ENCODE measurements at places on chromosomes 7 and 10.
A peak's percentile ranks its signal among the peaks of the same experiment; 100 is the strongest.

- no peak for DNase-seq
These were observed 151.1 kb upstream of the SHH start for GRCh38 chr7:155963356-155963755.

GRCh38 chr7:155466814-155467733 is 9.1 kb downstream of the EN2 start:
- DNase-seq, result no peak

GRCh38 chr7:17660116-17660515 is 280.2 kb downstream of the SNX13 start:
- no peak for DNase-seq

- DNase-seq, result no peak
These were observed 215.2 kb upstream of the MKLN1 start for GRCh38 chr7:131112431-131112830.

- DNase-seq, result no peak
These were observed 93.5 kb downstream of the PCGF5 start for GRCh38 chr10:91313796-91314485.

GRCh38 chr7:12690041-12690878 is 2.8 kb downstream of the ARL4A start:
- no peak for DNase-seq

GRCh38 chr7:88480271-88480670 is 173.6 kb upstream of the STEAP4 start:
- DNase-seq, result no peak

- no peak for DNase-seq
These were observed 14.5 kb downstream of the ZCCHC24 start for GRCh38 chr10:79430936-79431335.

GRCh38 chr7:18163091-18163490 is 135.4 kb upstream of the PRPS1L1 start:
- DNase-seq, result no peak

DNA sequence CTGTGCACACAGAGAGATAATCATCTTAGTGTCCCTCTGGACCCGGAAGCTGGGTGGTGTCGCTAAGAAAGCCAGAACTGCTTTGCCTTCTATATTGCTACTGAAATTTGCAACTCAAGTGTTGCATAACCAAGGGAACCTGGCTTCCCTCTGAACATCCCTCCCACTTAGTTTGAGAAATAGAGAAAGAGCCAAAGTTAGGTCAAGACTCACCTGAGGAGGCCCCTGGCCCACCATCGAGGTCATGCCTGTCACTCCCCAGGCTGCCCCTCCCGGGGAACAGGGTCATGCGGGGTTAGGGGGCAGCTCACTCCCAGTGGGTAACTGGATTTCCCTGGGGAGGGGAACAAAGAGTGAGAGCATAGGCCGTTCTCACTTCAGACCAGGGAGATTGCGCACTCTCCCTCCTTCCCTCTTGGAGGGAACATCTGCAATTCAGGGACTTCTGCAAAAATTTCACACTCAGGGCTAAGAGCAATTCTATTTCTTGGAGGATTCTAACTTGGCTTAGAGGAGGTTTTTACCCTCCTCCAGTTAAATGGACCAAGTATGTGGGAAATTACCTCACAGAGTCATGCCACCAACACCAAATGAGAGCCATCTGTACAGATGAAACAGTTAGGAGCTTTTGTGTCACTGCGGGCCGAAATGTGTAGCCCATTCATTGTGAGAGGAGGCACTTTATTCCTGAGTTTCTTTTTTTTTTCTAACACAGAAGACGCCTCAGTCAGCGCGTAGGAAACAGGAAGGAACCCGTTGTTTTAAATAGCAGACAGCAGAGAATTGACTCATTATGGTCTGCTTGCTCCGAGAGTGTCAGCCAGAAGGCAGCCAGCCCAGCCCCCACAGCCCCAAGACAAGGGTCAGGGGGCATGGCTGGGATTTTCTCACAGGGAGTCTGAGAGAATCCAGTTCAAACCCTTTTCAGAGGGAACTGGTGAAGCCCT is 221.3 kb downstream of the ARHGAP12 start:
- DNase-seq, result peak; percentile 76

- DNase-seq, result no peak
These were observed 74.9 kb downstream of the KCNMA1 start for GRCh38 chr10:77562742-77563141.

DNA sequence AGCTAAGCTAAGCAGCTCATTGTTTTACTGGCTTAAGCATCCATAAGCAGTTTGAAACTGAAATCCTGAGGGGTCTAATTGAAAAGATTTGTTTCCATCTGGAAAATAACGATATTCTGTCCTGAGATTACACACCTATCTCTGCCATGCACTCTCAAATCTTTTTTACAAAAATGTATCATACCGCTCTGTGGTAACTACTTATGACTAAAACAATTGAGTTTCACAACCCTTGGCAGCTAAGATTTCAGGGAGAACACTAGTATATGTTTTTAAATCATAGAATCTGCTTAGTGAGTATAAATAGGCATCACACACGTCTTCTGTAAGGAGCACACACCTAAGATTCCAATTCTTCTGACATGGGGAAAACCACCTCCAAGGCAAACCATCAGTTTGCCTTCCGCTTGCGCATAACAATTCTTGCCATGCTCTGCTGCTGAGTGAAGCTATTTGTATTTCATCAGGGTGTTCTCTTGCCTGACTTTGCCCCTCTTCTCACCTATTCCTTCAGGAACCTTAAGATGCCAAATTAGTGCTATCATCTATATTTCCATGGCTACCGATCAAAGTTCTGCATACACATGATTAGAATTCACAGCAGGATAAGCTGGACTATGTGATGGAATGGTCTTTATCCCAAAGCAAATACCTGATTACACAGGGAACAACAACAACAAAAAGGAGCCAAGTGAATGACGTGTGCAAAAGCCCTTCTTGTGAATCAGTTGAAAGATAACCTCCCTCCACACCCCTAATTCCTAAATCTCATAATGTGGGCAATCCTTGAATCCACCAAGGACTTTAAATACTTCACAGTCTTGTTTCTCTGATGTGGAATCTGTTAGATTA is 40.9 kb downstream of the PRPF18 start:
- DNase-seq, result no peak

GRCh38 chr7:41688012-41688625 is 14.8 kb downstream of the INHBA start:
- no peak for DNase-seq

DNA sequence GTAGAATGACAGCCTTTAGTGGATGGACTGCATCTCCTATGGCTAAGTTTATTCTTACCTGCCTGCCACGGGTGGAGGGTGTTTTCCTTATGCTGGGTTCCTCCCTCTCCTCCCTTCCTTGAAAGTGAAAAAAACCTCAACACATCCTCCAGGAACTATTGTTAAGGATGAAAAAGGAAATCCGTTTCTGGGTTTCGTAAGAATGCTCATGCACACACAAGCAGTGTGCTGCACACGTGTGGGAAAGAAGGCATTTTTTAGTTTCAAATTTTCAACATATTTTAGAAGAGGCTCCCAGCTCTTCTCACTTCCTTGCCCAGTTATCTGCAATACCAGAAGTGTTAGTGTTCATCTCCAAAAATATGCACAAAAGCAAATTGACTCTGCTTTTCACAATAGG is 90.6 kb downstream of the FAM171A1 start:
- DNase-seq, result no peak

DNA sequence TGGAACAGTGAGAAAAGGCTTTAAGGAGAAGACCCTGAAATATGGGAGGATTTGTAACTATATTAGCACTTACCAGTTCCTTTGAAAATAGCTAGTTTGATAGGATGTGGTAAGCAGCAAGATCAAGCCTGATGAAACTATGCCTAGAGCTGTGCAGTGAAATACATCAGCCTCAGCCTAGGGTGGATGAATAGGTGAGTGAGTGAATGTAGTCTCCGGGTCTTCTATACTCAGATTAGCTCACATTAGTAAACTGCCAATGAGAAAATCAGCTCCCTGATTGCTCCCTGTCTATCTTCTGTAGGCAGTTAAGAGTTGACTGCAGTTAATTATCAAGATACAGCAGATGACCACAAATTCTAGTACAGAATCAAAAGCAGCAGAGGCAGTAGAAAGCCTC is 89.6 kb downstream of the ELAPOR2 start:
- no peak for DNase-seq

GRCh38 chr7:30992414-30992813 is 28.7 kb downstream of the GHRHR start:
- no peak for DNase-seq

DNA sequence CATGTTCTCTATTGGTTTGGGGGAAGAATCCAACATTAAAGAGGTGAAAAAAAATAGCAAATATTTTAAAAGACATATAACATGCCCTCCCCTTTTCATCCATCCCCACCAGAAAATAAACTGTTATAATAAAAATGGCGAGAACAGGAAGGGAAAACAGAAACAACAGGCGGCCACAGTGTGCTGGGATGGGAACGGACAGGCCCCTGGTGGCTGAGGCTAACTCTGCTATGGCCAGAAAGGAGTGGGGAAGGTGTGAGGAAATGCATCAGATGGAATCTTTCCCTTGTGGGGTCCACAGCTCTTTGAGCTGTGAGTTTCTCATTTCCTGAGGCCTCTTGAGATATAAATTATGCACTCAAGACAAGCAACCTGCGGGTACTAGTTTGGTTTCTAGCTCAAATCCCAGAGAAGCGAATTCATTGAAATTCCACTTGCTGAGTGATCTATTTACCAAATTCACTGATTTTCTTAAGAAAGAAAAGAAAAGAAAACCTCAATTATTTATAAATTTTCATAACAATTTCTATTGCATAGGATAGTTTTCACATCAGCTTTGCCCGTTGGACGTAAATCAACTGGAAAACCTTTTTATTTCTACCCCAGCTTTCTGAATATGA is 139.5 kb downstream of the BMPER start:
- DNase-seq, result no peak

DNA sequence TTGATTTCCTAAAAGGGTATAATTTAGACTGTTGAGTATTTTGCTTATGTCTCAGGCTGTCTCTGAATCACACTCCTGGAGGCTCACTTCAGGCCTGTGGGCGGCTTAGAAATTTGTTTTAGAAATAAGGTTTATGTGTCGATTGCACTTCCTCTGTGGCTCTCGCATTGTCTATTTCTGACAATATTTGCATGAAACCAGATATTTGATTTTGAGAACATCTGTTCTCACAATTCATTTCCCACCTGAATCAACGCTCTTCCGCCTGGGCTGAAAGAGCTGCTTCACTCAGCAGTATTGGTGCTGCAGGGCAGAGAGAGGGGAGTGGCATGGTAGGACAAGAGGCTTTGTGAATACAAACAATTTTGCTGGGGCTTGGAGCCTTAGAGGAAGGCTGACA is 262.0 kb downstream of the ADRA2A start:
- no peak for DNase-seq

DNA sequence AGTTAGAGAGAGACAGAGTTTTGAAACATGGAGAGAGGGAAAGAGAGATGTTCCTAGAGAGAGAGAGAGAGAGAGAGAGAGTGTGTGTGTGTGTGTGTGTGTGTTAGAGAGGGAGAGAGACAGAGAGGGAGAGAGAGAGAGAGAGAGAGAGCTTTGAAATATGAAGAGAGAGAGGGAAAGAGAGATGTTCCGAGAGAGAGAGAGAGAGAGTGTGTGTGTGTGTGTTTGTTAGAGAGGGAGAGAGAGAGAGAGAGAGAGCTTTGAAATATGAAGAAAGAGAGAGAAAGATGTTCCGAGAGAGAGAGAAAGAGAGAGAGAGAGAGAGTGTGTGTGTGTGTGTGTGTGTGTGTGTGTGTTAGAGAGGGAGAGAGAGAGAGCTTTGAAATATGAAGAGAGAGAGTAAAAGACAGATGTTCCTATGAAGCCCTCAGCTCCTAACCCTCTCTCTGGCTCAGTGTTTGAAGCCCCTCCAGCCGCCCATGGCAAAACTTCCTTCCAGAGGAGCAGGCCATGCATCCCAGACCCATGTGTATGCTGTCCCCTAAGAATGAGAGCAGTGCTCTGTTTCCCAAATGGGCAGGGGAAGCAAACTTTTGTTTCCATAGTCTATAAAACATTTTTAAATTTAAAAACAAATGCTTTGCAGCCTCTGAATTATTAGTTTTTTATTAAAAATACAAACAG is 130.9 kb downstream of the KCNMA1 start:
- no peak for DNase-seq

- DNase-seq, result no peak
These were observed 171.3 kb downstream of the DNAJC1 start for GRCh38 chr10:21831986-21832820.

DNA sequence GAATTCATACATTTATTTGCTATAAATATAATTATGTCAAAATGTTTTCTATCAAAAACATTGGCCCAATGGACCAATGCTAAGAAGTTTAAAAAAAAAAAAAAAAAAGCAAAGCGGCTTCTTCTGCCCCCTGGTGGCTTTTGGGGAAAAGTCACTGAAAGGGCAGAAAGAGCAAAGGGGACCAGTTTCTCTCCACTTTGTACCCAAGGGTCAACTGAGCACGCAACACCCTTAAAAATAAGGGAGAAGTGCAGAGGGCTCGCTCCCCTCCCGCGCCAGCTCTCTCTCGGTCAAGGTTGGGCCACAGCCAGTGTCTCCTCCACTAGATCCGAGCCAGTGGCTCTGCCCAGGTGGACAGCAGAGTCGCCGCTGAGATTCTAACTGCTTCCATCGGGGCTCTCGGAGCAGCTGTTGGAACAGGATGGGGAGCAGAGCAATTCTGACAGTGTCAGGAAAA is 136.4 kb upstream of the FGFR2 start:
- DNase-seq, result no peak

- DNase-seq, result no peak
These were observed 89.9 kb downstream of the CDH23 start for GRCh38 chr10:71486484-71487114.

DNA sequence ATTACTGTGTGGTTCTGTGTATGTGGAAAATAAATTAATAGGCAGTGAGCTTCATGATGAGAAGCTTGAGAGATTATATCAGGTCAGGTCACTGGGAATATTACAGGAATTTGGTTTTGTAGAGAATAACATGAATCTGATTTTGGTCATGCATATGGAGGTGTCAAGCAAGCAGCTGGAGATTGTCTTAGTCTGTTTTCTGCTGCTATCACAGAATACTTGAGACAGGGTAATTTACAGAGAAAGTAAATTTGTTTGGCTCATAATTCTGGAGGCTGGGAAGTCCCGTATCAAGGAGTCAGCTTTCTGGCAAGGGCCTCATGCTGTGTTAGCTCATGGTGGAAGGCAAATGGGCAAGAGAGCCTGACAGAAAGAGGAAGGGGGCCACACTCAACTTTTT is 120.7 kb upstream of the FAM3C start:
- DNase-seq, result no peak

DNA sequence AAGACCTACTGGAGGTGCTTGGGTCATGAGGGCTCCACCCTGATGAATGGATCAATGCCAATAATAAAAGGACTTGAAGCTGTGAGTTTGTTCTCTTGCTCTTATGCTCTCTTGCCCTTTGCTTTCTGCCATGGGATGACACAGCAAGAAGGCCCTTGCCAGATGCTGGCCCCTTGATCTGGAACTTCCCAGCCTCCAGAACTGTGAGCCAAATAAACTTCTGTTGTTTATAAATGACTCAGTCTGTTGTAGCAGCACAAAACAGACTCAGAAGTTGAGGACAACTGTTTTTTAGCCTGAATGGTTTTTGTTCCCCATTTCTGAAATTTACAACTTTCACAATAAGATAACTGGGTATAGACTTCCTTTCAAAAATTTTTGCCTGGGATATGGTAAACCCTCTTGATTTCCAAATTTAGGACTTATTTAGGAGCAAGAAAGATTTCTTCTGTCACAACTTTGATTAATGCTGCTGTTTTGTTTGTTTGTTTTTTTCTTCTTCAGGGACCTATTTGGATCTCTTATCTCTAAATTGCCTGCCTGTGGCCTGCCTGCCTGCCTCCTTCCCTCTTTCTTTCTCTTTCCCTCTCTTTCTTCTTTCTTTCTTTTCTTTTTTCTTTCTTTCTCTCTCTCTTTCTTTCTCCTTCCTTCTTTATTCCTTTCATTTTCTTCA is 12.1 kb downstream of the ENTPD1 start:
- DNase-seq, result no peak

GRCh38 chr10:14579405-14579804 is 195.3 kb downstream of the FAM107B start:
- DNase-seq, result no peak

Measured in suprapubic skin (tissue), 4 donors.